Anterior cingulate cortex (tissue), 58 donors: ENCODE measurements at places on chromosomes 2 and 18.

DNA sequence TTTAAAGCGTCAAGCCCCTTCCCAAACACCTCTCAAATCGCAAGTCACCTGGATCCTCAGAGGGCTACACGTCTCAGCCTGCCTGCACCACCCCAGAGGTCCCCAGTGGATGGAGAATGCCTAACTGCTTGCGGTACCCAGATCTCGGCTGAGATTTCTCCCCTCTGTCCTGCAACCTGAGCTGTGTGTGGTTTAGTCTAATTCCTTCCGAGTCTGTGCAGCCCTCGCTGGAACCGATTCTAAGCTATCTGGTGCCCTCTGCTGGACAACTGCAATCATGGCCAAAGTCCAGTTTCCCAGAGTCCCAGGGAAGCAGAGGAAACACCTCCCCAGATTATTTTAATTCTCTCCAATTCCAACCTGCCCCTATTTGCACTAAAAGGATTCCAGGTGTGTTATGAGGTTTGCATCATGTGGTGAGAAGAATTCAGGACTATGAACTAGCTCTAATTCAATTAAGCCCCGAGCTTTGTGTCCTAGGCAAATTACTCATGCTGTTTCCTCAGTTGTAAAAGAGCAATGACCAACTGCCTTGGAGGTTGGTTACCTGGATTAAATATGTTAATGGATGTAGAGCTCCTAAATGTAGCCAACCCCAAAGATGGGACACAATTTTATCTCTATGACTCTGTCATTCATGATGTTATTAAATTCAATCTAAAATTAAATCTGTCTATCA is 276.1 kb upstream of the NCKAP5 start:
- DNase-seq: peak; percentile 52

- no peak for DNase-seq
These were observed 104.4 kb downstream of the POLR1A start for GRCh38 chr2:86001326-86001725.

- no peak for DNase-seq
These were observed 82.2 kb upstream of the RMDN2 start for GRCh38 chr2:37842732-37843440.

DNA sequence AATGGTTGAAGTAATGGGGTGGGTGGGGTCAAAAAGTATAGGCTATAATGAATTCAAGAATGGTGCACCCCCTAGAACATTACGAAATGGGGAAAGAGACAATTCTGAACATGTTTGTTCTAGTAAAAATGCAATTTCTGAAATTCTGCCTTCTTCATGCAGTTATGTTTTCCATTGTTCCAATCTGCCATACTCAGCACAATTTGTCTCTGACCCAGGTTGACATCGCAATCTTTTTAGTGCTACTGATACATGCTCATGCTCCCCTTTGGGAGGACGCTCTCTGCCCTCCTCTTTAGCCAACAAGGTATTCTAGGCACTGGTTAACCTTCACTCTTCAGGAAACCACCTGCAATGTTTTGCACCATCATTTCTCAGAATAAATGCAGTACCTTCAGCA is 1303.9 kb upstream of the PIK3C3 start:
- DNase-seq: no peak

DNA sequence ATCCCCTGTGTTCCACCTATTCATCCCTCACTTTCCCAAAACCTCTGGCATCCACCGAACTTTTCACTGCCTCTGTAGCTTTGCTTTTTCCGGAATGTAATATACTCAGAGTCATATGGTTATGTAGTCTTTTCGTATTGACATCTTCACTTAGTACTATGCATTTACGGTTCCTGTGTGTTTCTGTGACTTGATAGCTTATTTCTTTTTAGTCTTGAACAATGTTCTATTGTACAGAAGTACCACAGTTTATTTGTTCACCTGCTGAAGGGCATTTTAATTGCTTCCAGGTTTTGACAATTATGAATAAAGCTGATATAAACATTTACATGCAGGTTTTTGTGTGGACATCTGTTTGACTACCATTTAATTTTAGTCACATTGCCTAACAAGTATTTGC is 154.7 kb upstream of the DOK6 start:
- DNase-seq: no peak

DNA sequence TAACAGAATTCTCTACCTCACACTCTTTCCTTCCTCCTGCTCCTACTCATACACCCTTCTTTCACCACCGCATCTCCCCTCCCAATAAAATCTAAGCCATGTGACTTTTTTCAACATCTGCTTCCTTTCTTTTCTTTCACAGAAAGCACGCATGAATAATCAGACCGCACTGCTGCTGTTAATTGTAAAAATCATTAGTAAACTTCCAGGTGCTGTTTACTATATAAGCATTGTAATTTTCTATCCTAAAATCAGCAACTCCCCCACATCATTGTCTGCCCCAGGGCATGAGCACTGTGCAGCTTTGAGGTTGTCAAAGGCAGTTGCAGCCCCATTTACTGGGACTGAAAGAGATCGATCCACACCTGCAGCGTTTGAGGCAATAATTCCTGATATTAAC is 782.6 kb upstream of the ID2 start:
- DNase-seq: no peak

GRCh38 chr2:208370881-208371633 is 35.5 kb upstream of the PTH2R start:
- DNase-seq: no peak
